NCI-H187 (cell line): ENCODE measurements at places on chromosomes 16 and 17.

DNA sequence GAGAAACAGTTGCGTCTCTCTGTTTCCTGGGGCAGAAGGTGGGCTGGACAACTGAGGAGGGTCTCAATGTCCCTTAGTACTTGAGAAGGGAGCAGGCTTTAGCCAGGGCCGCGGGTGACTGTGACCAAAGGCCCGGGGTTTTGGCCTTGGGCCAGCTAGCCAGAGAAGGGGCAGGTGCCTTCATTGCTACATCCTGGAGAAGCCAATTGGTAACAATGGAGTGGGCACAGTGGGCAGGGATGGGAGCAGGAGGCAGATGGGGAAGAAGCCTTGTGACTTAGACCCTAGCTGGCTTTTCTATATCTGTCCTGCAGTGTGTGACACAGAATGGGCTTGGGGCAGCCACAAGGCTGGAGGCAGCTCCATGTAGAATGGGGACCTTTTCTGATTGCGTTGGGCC, 46.0 kb downstream of the CLEC16A start:
- no peak for DNase-seq

GRCh38 chr17:1398931-1399678, 917 bp downstream of the YWHAE start:
- no peak for DNase-seq

- DNase-seq, result peak; percentile 13
These were observed 503 bp upstream of the PLCD3 start for GRCh38 chr17:45132572-45133463.

- DNase-seq, result no peak
These were observed 19.9 kb upstream of the GHDC start for GRCh38 chr17:42214156-42214555.

- no peak for DNase-seq
These were observed 44.4 kb downstream of the HAPSTR1 start for GRCh38 chr16:9135797-9136196.
